Hematopoietic multipotent progenitor cell treated with erythropoietin and hydrocortisone succinate and interleukin-3 and kit ligand, for 4 days (in vitro differentiated cells): ENCODE measurements at places on chromosomes 5 and 9.

GRCh38 chr9:22986556-22986955 lies 539.9 kb downstream of the DMRTA1 start:
- no peak for DNase-seq

DNA sequence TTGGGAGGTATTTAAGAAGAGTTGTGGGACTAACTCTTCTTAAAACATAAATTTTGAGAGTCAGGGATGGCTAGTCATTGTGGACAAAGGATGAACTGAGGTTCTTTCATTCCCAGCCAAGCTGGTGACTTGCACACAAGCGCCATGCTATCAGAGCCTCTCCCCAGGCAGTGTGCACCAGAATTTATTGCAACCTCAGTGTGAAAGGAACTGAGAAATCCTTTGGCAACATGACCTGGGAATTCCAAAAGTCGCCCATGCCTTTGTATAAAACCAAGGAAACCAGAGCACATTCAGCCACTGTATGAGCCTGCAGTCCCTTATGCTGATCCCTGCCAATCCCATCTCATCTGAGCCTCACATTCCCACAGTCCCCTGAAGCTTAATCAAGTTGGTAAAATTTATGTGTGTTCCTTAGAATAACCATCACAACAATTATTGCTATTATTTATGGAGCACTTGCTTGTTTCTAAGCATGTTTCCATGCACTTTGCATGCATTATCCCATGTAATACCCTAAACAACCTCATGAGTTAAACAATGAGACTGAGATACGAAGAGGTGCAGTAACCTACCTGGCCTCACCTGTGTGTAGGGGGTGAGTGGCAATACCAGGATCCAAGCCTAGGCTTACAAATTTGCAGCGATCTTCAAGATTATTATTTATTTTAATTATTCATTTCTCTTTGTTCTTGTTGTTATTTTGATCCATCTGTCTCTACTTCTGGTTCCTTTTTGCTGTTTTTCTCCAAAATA lies 116.4 kb downstream of the NTRK2 start:
- no peak for DNase-seq

GRCh38 chr5:164487939-164488338 lies 982.5 kb downstream of the MAT2B start:
- no peak for DNase-seq

GRCh38 chr5:136311999-136312398 lies 53.3 kb downstream of the TRPC7 start:
- DNase-seq, result no peak

DNA sequence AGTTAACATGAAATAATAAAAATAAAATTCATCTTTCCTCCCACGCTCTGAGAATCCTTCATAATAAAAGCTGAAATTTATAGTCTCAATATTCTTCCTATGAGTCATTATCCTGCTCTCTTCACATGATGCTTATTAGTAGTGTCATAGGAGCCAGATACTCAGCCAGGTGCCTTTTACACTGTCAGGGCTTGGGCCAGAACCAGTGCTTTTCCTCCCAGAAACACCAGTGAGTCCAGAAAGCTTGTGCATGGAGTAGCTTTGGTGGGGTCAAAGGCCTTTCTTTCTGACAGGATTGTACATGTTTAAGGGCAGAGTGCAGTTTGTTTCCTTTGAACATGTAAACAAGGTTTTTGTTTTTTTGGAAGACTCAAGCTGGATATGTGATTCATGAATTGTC lies 6.8 kb downstream of the LSM11 start:
- no peak for DNase-seq

- no peak for DNase-seq
These were observed 16.0 kb upstream of the SHC3 start for GRCh38 chr9:89194421-89195130.

DNA sequence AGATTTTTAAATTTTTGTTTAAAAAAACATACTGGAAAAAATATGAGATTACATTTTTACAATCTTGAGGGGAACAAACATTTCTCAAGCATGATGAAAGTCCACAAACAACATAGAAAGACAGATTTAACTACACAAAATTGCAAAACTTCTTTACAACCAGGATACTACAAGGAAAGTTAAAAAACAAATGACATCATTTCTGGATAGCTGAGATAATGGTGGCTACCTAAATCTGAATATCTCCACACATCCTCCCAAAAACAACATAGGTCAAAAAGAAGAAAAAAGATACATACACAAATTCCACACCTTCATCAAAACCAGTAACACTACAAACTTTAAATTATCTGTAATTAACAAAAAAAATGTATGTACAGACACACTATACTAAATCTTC lies 120.8 kb upstream of the TNPO1 start:
- no peak for DNase-seq

DNA sequence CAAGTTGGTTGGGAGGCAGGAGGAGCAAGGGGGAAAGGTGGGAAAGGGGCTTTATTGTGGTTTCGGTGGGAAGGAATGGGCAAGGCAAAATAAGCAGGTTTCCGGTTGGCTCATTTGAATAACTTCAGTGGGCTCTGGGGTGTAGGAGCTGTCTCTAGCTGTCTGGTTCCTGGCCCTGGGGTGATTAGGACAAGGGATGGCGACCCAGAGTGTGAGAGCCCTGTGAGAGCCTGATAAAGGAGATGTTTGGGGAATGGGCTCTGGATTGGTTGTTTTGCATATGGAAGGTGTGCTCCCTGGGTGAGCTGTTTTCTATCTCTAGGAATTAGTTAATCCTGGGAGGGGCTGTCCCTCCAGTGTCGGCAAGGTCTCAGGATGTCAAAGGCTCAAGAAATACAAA lies 15.4 kb downstream of the ANKRD34B start:
- DNase-seq, result no peak

DNA sequence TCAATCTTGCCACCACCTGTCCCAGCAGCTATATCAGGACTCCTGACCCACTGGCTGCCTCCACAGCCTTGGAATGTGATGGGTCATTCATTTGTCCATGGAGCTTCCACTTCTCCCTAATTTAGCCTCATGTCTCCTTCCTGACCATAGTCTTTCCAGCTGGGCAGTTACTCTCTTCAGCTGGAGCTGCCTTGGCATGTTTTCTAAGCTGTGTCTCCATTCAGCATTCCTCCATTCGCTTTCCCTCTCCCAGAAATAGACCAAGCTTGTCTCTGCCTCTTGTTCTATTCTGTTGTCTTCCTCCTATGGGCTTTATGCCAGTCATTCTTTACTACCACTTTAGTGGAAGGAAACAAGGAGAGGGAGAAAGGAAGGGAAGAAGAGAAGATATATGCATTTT lies 5.3 kb upstream of the CTXN3 start:
- DNase-seq, result no peak
